ENCODE measurements at places on chromosomes 3 and 15.

DNA sequence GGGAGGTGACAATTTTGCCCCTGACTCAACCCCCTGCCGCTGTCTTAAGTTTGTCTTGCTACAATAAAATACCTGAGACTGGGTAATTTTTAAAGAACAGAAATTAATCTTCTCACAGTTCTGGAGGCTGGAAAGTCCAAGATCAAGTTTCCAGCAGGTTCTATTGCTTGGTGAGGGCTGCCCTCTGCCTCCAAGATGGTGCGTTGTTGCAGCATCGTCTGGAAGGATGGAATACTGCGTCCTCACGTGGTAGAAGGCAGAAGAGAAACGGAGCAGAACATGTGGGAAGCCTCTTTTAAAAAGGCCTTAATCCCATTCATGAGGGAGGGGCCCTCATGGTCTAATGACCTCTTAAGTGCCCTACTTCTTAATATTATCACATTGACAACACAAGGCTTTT lies 87.3 kb upstream of the SNTN start:
- no peak for DNase-seq

GRCh38 chr3:58305882-58306711 lies at the start of the genes HTD2 and RPP14:
HTD2 (plus strand) TSS chr3:58306520; CDS start chr3:58317614, 11,094 bp downstream.
RPP14 (plus strand) TSS chr3:58306245; CDS start chr3:58310330, 4,085 bp downstream.
- peak; percentile 98 for DNase-seq

- DNase-seq, result no peak
These were observed 5.9 kb upstream of the NMD3 start for GRCh38 chr3:161215185-161215584.

DNA sequence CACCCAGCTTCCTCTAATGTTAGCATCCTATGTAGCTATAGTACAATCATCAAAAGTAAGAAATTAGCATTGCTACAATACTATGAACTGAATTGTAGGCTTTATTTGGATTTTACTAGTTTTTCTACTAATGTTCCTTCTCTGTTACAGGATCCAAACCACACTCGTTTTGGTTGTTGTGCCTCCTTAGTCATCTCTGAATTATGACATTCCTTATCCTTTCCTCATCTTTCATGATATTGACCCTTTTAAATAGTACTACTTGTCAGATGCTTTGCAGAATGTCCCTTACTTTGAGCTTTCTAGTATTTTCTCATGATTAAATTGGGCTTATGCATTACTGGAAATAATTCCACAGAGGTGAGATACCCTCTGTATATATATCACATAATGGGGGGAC lies 265.4 kb downstream of the VPS13C start:
- no peak for DNase-seq

DNA sequence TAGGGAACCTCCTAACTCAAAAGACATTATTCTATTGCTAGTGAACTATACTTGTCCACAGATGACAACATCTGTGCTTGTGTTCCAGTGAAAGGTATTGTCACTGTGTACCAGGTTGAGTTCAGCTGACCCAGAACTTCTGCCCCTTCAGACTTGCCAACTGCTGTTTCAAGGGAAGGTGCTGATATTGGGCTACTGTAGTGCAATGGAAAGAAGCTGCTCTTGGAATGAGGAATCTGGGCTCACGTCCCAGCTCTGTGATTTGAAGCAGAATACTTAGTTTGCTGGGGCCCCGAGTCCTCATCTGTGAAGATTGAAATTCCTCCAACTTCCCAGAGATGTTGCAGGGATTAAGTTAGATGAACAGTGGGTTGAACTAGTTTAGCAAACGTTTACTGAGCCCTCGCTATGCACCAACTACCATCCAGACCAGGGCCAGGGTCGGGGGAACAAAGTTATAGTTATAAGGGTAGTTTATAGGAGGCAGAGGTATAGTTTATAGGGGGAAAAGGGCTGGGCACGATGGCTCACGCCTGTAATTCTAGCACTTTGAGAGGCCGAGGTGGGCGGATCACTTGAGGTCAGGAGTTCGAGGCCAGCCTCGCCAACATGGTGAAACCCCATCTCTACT lies 15.9 kb upstream of the UMPS start:
- DNase-seq, result no peak

DNA sequence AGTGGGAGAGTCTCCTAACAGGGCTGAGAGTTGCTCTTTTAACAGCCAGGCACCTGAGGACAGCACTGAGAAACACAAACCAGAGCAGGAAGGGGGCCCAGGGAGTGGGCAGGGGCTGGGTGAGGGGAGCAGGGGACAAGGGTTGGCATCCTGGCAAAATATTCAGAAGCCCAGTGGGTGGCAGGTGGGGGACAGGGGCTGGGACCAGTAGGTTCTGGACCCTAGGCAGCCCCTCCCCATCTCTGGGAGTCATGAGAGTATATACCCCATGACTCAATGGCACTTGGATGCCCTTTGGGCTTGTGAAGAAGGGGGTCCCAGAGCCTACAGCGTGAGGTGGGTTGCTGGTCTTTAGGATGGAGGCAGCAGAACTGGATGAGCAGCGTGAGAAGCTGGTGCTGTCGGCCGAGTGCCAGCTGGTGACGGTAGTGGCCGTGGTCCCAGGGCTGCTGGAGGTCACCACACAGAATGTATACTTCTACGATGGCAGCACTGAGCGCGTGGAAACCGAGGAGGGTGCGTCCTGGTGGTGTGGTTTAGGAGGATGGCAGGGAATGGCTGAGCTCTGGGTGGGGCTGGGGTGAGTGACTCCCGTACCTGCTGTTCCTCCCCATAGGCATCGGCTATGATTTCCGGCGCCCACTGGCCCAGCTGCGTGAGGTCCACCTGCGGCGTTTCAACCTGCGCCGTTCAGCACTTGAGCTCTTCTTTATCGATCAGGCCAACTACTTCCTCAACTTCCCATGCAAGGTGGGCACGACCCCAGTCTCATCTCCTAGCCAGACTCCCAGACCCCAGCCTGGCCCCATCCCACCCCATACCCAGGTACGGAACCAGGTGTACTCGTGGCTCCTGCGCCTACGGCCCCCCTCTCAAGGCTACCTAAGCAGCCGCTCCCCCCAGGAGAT lies 24.2 kb downstream of the NBEAL2 start:
- DNase-seq, result no peak

GRCh38 chr3:106862067-106862466 lies 515.2 kb upstream of the CCDC54 start:
- no peak for DNase-seq

- DNase-seq, result no peak
These were observed 291.4 kb upstream of the ATP11B start for GRCh38 chr3:182501856-182502255.

GRCh38 chr3:85977615-85978338 lies 1013.2 kb downstream of the VGLL3 start:
- DNase-seq, result no peak

DNA sequence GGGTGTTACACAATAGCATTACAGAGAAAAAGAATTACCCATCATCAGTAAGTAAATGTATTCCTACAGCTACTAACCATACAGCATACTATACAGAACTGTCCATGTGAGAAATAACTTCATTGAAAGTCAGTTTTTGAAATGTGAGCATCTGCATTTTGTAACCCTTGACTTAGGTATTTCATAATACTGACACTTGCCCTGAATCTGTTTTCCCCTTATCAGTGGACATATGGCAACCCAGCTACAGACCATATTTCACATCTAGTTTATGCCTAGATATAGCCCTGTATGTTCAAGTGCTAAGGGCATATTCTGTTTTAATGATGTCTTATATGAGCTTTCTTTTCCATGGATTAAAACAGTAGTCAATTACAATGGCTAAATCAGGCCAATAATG lies 297.6 kb downstream of the TBC1D5 start:
- no peak for DNase-seq

DNA sequence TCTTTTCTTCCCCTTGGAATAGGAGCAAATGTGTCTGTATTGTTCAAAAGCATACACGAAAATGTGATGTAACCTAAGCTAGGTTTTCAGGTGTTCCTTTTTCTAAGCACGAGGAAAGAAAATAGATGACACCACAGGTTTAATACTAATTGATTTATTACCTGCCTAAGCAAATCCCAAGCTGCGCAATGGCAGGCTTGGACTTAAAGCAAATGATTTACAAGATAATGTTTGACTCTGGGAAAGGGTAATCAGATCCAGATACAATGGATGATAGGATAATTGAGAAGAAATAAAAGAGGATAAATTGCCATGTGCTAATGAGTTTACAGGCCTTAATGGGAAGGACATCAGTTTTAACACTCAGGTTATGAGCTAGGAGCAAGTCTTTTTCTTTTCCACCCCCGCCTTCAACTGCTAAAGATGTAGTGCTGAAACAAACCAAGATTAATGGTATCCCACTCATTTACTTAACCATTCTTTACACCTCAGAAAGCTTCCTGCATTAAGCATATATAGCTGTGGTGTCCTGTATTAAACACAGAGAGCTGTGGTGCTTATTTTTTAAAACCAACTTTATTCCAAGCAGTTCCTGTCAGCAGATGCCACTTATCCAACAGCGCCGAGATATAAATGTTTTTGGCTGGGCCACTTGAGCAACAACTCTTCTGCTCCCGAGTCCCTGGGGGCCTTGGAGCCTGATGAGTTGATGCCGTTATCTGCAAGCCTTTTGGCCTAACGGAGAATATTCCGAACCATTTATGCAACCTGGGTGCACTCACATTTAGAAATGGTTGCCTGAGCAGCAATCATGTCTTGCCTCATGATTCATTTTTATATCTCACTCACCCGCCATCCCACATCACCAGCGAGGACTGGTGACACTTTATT lies 205.5 kb downstream of the MECOM start:
- no peak for DNase-seq

GRCh38 chr3:173799060-173799816 lies 401.7 kb downstream of the NLGN1 start:
- DNase-seq, result no peak

- DNase-seq, result no peak
These were observed 12.4 kb upstream of the LTF start for GRCh38 chr3:46477145-46477544.

GRCh38 chr15:48602358-48603122 lies 43.0 kb downstream of the FBN1 start:
- no peak for DNase-seq

GRCh38 chr15:85926834-85927233 lies 132.1 kb upstream of the KLHL25 start:
- DNase-seq, result no peak

- peak; percentile 35 for DNase-seq
These were observed 168.0 kb upstream of the STT3B start for GRCh38 chr3:31364711-31365110.

DNA sequence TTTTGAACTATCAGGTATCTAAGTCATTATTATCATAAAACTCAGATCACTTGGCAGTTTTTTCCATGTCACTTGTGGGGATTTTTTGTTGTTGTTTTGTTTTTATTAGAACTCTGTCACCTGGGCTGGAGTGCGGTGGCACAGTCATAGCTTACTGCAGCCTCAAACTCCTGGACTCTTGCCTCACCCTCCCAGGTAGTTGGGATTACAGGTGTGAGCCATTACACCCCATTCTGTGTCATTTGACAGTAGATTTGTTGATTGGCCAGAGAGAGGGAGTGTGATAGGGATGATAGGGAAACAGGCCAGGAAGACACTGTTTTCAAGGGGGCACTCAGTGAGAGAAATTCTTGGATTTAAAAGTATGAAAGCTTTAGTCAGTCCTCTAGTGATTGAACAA lies 54.7 kb upstream of the SCAANT1 start:
- DNase-seq, result no peak

GRCh38 chr3:179174898-179175297 lies 26.7 kb downstream of the PIK3CA start:
- DNase-seq, result no peak

DNA sequence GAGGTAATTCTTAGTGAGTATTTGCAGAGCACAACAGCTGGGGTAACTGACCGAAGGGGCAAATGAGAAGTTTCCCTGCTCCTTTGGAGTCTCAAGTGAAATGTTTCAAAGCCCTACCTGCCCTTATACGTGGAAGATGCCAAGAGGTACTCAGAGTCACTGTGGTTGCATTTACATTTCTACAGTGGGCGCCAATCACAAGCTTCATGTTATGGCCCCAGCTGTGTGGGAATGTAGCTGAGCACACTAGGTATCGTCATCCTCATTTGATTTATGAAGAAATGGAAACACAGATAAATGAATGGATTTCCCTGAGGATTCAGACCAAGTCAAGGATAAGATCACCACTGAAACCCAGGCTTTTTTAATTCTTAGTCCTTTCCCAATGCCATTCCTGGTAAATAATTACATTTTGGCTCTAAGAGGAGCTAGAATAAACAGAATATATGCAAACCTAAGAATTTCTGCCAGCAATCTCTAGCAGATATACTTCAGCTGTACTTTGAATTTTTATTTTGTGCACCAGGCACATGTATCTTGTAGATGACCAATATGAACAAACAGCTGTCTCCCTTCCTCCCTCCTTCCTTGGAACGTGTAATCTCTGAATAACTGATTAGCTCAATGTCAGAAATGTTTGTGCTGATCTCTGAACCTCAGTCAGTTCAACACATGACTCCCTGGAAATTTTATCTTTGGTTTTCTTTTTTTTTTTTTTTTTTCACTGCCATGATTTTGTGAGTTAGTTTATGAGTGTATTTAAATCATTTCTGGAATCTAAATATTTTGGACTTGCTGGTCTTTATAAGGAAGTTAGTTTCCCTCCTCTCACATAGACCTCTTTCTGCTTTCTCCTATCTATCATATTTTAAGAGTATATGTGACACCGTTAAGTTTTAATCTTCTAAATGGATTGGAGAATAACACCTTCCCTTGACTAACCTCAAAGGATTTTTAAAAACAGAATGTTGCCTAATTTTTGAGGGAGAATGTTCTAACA lies 69.2 kb downstream of the MAP2K5 start:
- DNase-seq, result no peak

DNA sequence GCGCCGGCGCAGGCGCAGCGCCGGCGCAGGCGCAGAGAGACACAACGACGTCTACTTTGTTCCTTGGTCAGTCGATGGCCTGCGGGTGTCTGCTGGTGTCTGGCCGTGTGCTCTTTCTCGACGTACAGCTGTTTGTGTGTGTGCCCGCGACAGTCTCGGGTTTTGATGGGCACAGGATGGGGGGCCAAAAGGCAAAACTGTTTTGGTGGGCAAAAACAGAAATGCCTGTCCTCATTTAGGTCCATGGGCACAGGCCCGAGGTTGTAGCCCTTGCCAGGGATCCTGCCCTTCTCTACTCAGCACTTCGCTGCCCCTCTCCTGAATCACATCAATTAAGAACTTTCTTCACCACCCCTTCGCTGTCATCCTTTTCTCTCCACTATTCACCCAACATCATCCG lies 184.8 kb upstream of the CHL1 start:
- DNase-seq, result no peak

GRCh38 chr15:41584636-41585126 lies 25.7 kb downstream of the TYRO3 start:
- no peak for DNase-seq

DNA sequence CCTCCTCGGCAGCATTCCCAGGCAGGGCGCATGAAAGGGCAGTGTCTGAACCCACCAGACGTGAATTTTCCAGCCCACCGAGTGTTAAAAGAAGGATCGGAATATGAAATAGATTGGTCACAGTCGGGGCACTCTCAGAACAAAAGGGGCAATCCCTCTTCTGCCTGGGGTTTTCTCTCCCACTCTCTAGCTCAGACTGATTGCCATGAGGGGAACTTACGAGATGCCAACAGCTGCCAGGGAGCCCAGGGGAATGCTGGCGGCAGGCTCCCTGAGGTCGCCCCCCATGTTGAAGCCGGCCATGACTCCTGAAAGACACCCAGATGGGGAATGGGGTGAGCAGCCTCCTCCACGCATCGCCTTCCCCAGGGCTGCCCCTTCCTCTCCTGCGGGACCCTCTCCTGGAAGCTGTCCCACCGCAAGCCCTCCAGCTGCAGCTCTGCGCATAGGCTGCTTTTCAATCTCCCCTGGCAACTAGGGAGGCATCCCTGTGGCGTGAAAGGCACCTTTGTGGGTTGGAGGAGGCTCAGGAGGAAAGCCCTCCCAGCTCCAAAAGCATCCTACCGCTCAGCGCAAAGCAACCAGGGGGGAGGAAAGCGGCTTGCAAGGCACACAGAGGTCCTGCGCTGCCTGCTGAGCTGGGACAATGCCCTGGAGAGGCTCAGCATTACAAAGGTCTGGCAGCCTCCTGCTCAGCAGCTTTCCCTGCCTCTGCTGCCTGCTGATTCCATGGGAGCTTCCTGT lies 64.8 kb upstream of the HEG1 start:
- no peak for DNase-seq
